ENCODE measurements at places on chromosomes 7 and 10.

DNA sequence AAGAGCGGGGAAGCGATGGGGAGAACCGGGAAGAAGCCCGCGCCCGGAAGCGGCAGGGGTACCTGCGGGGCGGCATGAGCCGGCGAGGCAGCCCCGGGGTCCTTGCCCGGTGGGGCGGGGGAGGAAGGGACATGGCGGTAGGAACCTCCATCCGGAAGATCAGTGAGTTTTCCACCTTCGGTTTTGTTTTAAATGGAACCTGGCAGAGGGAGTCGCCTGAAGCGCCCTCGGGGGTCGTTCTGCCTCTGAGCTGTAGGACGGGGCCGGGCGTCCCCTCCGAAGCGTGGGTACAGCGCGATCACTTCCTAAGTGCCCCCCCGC lies 471 bp downstream of the PFKP start:
- DNase-seq, result no peak

DNA sequence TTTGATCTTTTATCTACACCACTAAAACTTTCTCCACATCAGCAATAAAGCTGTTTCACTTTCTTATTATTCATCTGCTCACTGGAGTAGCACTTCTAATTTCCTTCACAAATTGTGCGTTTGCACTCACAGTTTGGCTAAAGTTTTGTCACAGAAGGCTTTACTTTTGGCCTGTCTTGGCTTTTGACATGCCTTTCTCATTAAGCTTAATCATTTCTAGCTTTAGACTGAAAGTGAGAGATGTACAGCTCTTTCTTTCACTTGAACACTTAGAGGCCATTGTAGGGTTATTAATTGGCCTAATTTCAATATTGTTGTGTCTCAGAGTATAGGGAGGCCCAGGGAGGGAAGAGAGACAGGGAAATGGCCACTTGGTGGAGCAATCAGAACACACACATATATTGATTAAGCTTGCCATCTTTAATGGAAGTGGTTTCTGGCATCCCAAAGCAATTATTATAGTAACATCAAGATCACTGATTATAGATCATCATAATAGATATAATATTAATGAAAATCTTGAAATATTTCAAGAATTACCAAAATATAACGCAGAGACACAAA lies 512.5 kb downstream of the ETV1 start:
- no peak for DNase-seq

- DNase-seq, result no peak
Measured at GRCh38 chr7:151142686-151143040, 24.8 kb downstream of the GBX1 start.

DNA sequence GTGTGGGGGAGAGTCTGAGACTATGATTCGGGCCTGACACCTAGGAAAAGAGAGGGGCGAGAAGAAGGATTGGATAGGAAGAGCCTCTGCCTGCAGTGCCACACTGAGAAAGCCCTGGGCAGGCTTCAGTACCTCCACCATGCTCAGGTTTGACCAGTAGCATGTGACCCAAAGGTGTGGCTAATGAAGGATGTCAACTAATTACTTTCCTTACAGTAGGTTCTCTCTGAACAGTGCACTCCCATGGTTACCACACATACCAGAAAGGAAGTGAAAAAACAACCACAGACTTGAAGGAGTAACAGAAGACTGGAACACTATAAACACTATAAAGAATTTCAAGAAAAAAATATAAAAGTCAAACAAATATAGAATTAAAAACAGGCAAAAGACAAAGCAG lies 46.2 kb downstream of the SEM1 start:
- no peak for DNase-seq

DNA sequence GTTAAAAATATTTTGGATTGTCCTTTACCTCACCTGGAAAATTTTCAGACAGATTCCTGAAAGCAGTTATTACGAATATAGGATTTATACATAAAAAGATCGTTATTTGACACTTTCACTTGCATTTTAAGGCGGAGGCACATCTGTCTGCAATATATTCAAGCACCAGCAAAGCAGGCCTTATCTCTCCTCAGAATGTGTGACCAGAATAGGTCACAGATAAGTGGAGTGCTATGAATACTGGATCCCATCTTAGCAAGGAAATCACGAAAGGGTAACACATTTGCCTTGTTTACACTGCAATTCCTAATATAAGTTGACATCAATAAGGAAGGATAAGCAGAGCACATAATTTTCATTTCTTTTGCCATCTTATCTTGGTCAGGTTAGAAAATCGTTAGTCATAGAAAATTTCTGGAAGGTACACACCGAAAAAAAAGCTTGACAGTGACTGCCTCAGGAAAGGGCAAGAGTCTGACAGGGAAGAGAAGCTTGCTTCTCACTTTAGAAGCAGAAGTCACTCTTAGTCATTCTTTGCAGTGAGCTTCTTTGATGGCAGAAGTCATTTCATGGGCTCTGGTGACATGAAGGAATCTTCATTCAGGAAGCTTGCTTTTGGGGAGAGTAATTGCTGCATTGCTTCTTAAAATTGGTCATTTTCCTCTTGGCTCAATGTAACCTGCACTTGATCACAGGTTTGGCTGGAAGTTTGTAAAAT lies 98.1 kb upstream of the STK17A start:
- DNase-seq, result no peak
